ENCODE measurements at places on chromosomes 12 and 14. TPM values are rescaled to one million over a fixed set of nuclear protein-coding genes. Genes with fewer than 3 reads are reported as not detected.

- H3K4me3 ChIP-seq, result no peak overlapping the region
- H3K4me1 ChIP-seq, result no peaks in the 10 kb centered on the region
- H3K27ac ChIP-seq, result no peak overlapping the region
- H3K36me3 ChIP-seq, result no peaks in the 10 kb centered on the region
- DNase-seq, result no peak
Measured at GRCh38 chr14:93981316-93982229, 5.2 kb upstream of the ASB2 start.

DNA sequence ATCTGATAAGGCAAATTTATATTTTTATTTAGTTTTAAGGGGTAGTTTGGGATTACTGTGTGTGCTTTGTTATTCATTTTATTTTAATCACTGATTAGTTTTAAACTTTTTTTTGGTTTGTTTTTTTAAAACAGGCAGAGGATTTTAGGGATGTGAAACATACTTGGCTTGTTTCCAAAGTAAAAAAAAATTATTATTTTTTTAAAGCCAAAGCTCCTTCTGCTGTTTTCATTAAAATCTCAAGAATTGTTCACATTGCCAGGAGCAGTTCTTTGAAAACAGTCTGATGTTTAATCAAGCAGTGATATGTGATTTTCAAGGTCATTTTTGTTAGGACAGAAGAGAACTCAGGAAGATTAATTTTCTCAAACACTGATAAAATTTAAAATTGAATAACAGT is 11.2 kb downstream of the TTC8 start:
- no peaks in the 10 kb centered on the region for H3K27me3 ChIP-seq
- H3K4me1 ChIP-seq, result peaks cover 41% of the 10 kb centered on the region
- no peak overlapping the region for H3K4me3 ChIP-seq
- H3K27ac ChIP-seq, result peak overlapping the region; percentile 83
- H3K36me3 ChIP-seq, result no peaks in the 10 kb centered on the region

Gene B4GALNT3
- 6.4 TPM for total RNA-seq

Gene PLBD1
- total RNA-seq, result 5.1 TPM

Gene KRT79
- total RNA-seq, result not detected

Gene IFNG
- not detected for total RNA-seq
